ENCODE measurements at places on chromosomes 1 and 21. TPM values are rescaled to one million over a fixed set of nuclear protein-coding genes. Genes with fewer than 3 reads are reported as not detected.

- no peak overlapping the region for H3K27ac ChIP-seq
- no peaks in the 10 kb centered on the region for H3K27me3 ChIP-seq
- no peaks in the 10 kb centered on the region for H3K36me3 ChIP-seq
Observed at GRCh38 chr1:200945111-200945510, 50.4 kb downstream of the INAVA start.

- H3K27ac ChIP-seq, result no peak overlapping the region
- no peak for DNase-seq
- H3K27me3 ChIP-seq, result no peaks in the 10 kb centered on the region
- H3K4me1 ChIP-seq, result peaks cover under 1% of the 10 kb centered on the region
- H3K36me3 ChIP-seq, result no peaks in the 10 kb centered on the region
- no peak overlapping the region for H3K4me3 ChIP-seq
Observed at GRCh38 chr1:236724049-236724448, 37.8 kb downstream of the ACTN2 start.

- no peaks in the 10 kb centered on the region for H3K36me3 ChIP-seq
- H3K27me3 ChIP-seq, result no peaks in the 10 kb centered on the region
- H3K4me3 ChIP-seq, result no peak overlapping the region
- no peak overlapping the region for H3K27ac ChIP-seq
- DNase-seq, result no peak
Observed at GRCh38 chr1:223068900-223069665, 74.0 kb downstream of the TLR5 start.

DNA sequence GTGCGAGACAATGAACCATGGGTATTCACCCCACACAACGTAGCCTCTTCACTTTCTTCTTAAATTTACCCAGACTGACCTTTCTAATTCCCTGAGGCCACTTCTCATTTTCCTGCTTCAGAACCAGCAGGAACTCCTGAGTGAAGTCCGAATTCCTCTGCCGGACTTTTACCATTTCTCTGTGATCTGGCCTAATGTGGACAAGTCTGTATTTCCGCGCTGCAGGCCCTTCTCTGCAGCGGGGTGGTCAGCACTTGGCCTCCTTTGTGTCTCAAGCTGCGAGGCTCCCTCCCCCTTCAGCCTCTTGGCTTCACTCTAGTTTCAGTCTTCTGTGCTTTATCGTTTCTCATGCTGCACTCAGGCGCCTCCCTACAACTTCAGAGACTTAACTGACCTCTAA lies 9.4 kb upstream of the CTBS start:
- H3K4me1 ChIP-seq, result peaks cover 7% of the 10 kb centered on the region
- DNase-seq, result peak; percentile 46
- H3K4me3 ChIP-seq, result no peak overlapping the region
- H3K27me3 ChIP-seq, result no peaks in the 10 kb centered on the region

- H3K4me3 ChIP-seq, result no peak overlapping the region
- H3K27me3 ChIP-seq, result no peaks in the 10 kb centered on the region
- peak overlapping the region; percentile 32 for H3K27ac ChIP-seq
Observed at GRCh38 chr1:223700942-223701637, 11.2 kb upstream of the CAPN2 start.

DNA sequence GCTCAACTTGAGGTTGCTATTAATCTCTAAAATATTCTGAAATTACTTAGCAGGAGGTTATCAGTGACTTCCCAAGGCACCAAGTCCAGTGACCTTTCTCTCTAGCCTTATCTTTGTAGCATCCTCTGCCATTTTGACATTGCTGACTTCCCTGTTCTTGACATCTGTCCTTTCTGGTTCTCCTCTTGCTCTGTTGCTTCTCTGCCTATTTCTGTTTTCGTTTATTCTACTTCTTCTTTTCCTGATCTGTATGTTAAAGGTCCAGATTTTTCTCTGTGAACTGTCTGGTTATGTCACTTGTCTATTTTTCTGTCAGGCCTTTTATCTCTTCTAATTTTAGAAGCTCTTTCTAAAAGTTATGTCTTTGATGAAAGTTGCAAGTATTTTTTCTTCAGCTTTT lies 178.8 kb downstream of the VPS13D start:
- no peaks in the 10 kb centered on the region for H3K36me3 ChIP-seq
- H3K4me1 ChIP-seq, result peaks cover 15% of the 10 kb centered on the region
- no peak overlapping the region for H3K4me3 ChIP-seq
- no peak overlapping the region for H3K27ac ChIP-seq

DNA sequence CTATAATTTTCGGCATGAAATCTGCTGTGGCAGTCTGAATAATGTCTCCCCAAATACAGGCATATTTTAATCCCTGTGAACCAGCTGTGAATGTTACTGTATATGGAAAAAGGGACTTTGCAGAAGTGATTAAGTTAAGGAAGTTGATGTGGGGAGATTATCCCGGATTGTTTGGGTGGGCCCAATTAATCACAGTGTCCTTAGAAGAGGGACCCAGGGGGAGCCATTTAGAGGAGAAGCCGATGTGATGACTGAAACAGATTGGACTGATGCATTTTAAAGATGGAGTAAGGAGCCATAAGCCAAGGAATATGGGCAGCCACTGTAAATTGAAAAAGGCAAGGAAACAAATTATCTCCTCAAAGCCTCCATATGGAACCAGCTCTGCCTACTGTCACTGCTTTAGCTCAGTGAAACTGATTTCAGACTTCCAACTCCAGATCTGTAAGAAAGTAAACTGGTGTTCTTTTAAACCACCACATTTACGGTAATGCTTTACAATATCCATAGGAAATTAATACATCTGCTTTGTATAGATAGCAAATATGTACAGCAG lies 61.1 kb upstream of the GPR88 start:
- H3K4me1 ChIP-seq, result no peaks in the 10 kb centered on the region
- no peak overlapping the region for H3K4me3 ChIP-seq
- H3K36me3 ChIP-seq, result no peaks in the 10 kb centered on the region
- H3K27me3 ChIP-seq, result no peaks in the 10 kb centered on the region

DNA sequence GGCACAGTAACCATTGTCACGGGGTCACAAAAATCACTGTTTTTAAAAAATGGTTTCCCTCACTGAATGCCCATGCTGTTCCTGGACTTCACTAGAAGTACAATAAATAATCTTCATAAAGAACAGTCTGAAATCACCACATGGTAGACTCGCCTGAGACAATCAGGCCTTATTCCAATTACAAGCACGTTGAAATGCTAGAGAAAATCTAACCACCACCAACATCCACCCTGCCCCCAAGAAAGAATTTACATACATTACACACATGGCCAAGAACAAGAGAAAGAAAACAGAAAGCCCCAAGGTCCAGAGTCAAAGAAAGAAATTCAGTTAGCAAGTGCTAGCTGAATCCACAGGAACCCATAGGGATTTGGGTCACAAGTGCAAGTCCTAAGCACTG lies 107.0 kb upstream of the ERG start:
- no peaks in the 10 kb centered on the region for H3K27me3 ChIP-seq
- DNase-seq, result no peak
- H3K4me3 ChIP-seq, result no peak overlapping the region
- H3K4me1 ChIP-seq, result no peaks in the 10 kb centered on the region
- H3K27ac ChIP-seq, result no peak overlapping the region

DNA sequence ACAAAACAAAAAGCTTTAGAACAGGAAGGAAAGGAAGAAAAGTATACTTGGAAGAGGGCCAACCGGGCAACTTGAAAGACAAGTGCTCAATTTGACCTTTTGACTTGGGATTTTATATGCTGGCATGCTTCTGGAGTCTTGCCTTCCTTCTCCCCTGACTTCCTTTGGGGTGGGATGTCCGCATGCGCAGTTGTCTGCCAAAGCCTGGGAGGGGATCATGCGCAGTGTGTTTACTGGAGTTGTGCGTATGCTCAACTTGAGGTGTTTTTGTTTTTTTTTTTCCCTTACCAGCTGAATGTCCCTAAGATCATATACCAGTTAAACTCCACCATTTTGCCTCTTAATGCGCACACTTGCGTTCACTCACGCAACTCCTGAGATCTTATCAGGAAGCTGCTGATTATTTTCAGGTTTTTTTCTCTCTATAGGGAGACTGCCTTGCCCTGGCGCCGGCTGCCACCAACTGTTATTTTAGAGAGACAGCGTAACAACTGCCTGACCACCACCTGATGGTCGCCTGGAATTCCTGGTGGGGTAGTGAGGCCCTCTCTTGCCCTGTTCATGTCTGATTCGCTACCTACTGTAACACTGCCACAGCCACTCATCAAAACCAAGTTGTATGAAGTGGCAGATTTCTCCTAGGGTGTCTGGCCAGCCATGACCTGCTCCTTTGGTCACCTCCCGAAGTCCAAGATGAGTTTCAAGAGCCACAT lies 138.7 kb upstream of the ZNF644 start:
- no peak overlapping the region for H3K4me3 ChIP-seq
- no peak overlapping the region for H3K27ac ChIP-seq
- no peaks in the 10 kb centered on the region for H3K4me1 ChIP-seq
- no peak for DNase-seq

- DNase-seq, result no peak
- H3K4me1 ChIP-seq, result peaks cover 13% of the 10 kb centered on the region
- H3K27me3 ChIP-seq, result no peaks in the 10 kb centered on the region
- H3K27ac ChIP-seq, result no peak overlapping the region
Observed at GRCh38 chr1:203322500-203323179, 17.3 kb downstream of the BTG2 start.

ERMAP gene
- 11.7 TPM for polyA plus RNA-seq

SFT2D2 gene
- 34.5 TPM for polyA plus RNA-seq

FAM151A gene
- polyA plus RNA-seq, result 2.2 TPM

EXO1 gene
- 8.3 TPM for polyA plus RNA-seq

ADAMTSL4 gene
- 14.2 TPM for polyA plus RNA-seq

ETS2 gene
- 16.2 TPM for polyA plus RNA-seq

All from testis (tissue), 5 donors.